ENCODE measurements at places on chromosomes 4 and X.

DNA sequence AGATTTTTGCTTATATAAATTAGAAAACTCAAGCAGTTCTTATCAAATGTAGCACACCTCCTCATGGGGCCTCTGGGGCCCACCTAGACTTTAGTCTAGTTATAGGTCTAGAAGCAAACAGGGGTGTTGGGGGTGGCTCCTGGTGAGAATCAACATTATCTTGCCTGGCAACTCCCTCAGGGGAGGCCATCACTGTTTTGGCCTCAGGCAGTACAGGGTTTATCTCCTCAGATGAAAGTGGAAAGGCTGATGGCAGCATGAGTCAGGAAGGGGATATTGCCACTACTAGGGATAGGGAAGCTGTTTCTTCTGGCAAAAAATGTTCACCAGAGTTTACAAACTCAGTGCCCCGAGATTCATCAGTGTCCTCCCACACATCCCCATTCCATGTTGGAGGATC is 232.4 kb upstream of the BMP3 start:
- no peak for DNase-seq

- no peak for DNase-seq
Observed at GRCh38 chr4:186158021-186158813, 33.1 kb upstream of the CYP4V2 start.

- no peak for DNase-seq
Observed at GRCh38 chr4:10083861-10084641, 32.5 kb downstream of the WDR1 start.

- no peak for DNase-seq
Observed at GRCh38 chrX:118855681-118856310, 32.2 kb downstream of the ZCCHC12 start.

DNA sequence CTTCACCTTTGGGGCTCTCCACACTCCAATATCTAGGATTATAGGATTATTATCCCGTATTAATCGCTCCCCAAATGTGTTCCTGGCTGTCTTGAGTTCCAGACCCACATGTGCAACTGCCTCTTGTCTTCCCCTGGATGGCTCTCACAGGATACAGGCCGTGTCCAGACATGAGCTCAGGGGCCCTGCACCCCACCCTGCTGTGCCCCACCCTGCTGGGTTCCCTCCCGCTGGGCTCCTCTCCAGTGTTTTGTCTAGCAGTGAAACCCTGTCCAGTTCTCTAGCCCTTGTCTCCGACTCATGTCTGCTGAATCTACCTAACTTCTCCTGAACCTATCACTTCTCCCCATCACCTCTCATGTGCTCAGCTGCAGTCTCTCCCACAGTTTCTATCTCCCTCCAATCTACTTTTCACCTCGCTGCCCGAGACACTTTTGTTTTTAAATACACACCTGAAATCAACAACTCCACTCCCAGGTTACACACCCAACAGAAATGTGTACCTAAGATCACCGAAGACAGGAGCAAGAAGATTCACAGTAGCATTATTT is 2.0 kb downstream of the RNF212 start:
- no peak for DNase-seq

GRCh38 chr4:19577097-19577496 is 674.6 kb upstream of the SLIT2 start:
- DNase-seq, result no peak

- no peak for DNase-seq
Observed at GRCh38 chrX:74405973-74406489, 15.3 kb upstream of the SLC16A2 start.

DNA sequence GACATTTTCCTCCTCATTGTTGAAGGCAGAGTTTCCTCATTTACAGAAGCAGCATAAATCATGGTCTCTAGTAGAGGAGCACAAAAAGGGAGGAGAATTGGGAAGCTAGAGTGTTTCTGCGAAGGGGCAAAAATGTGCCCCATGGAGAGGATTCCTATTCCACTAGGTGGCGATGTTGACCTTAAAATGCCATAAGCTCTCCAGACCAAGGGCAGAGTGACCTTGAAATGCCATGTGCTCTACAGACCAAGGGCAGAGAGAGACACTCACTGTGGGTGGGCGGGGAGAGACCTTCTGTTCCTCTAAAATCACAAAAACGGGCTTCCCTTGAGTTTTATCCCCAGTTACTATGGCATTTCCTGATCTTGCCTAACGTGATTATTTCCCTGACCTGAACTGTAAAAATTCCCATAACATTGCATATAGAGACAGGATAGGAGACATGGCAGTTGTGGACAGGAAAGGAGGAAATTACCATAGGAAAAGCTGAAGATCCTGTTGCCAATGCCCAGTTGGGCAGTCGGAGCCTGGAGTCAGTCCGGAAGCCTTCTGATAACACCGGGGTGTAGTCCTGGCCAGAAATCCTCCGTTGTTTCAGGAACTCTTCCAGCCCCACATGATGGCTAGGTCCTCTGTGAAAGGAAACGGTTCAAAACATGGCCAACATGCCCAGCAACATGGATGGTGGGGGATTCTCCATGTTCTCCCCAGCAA is 567.7 kb downstream of the MAGEB5 start:
- no peak for DNase-seq

DNA sequence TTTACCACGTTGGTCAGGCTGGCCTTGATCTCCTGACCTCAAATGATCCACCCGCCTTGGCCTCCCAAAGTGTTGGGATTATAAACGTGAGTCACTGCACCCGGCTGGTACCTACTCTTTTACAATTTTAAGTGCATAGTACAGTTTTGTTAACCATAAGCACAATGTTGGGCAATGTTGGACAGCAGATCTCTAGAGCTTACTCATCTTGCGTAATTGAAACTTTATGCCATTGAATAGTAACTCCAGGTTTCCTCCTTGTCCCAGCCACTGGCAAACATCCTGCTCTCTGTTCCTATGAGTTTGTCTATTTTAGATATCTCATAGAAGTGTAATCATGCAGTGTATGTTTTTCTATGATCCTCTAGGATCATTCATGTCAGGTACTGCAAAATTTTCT is 9.3 kb upstream of the CPE start:
- no peak for DNase-seq

GRCh38 chr4:138540056-138540800 is 298.1 kb upstream of the SLC7A11 start:
- DNase-seq, result no peak

GRCh38 chr4:90186229-90186628 is 59.0 kb downstream of the CCSER1 start:
- DNase-seq, result no peak

- no peak for DNase-seq
Observed at GRCh38 chrX:53511322-53511721, 77.2 kb upstream of the HSD17B10 start.

GRCh38 chrX:3811331-3812311 is 98.2 kb upstream of the PRKX start:
- DNase-seq, result peak; percentile 19

DNA sequence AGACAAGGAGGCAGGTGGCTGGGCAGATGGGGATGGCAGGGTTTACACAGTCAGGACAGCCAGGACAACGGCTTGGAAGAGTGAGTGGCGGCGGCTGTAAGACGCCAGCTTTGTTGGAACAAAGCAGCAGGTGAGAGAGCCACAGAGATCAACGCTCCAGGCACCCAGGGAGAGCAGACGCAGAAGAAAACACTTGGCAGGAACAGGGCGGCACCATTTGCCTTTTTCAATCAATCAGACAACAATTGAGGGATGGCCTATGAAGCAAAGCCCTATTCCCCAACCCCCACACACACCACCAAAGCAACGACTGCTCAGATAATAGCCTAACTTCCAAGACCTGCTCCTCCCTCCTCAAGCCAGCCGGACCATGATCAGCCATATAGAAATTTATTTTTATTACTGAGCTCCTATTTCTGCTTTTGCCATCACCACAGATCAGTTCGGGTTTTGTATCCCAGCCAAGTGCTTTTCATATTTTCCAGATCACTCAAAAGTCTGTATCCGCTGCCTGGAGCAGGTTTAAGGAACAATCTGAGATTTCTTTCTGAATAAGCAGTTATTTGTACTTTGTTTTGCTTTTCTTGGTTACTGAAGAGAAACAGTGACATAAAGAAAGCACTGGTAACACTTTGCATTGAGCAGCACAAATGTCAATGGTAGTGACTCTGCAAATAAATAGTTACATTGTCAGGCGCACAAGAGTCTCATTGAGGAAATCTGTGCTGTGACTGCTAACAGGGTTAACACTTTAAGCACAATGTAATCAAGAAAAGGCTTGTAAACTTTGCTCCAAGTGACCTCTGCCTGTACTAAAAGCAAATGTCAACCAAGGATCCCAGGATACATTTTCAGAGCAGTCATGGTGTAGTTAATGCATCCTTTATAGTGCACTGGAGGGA is 81.8 kb upstream of the RBPJ start:
- DNase-seq, result no peak

DNA sequence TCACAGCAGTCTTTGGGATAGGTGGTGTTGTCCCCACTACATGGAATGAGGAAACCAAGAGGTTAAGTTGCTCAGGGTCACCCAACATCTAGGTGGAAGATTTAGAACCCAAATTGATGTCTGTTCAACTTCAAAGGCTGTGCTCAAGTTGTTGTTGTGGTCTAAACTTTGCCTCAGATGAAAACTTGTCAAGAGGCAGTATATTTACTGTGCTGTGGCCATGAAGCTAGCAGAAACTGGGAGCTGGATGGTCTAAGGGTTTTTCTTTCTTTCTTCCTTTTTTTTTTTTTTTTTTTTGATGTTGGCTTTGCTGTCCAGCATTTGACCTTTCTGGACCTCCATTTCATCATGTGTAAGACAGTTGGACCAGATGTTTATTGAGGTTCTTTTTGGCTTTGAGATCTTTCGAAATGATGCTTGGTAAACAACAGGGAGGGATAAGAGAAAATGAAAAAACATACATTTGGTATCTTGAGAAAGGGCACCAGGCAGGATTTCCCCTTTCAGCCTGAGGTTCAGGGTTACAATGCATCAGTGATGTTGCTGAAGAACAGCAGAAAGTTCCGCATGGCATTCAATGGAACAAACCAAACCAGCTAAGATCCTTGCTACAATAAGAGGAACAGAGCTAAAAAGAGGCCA is 166.2 kb upstream of the RPS6KA3 start:
- DNase-seq, result no peak

GRCh38 chr4:145887241-145887991 is 51.2 kb downstream of the ZNF827 start:
- DNase-seq, result no peak

- DNase-seq, result no peak
Observed at GRCh38 chr4:117156806-117157205, 71.4 kb upstream of the TRAM1L1 start.

DNA sequence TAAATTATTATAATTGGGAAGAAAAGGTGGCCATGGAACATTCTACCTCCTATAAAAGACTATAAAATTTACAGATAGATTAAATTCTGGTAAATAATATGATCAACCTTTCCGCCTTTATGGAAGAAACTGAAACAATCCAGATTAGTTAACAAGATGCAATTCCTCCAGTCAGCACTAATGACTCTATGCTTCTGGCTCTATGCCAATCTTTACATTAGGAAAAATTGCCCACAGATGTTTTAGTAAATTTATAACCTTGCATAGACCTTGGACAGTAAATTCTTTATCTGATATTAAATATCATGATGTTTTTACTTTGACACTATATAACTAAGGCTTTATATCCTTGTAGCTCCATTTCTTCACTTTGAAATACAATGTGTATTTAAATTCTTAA is 2302.5 kb downstream of the ARAP2 start:
- DNase-seq, result no peak

DNA sequence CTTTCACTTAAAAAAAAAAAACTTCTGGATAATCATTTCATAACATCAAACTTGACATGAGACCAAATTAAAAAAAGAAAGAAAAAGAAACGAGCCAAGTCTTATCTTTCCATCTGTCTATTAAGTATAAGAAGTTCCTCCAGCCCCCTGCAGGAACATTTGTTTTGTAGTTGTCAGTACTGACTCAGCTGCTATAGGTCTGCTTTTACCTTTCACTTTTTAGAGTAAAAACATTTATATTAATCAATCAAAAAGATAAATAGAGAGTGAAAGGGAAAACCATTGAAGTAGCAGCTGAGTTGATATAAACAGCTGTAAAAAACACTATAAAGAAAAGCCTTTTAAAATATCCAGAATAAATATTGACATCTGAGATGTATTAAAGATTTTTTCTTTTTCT is 46.1 kb downstream of the CCDC158 start:
- DNase-seq, result no peak

DNA sequence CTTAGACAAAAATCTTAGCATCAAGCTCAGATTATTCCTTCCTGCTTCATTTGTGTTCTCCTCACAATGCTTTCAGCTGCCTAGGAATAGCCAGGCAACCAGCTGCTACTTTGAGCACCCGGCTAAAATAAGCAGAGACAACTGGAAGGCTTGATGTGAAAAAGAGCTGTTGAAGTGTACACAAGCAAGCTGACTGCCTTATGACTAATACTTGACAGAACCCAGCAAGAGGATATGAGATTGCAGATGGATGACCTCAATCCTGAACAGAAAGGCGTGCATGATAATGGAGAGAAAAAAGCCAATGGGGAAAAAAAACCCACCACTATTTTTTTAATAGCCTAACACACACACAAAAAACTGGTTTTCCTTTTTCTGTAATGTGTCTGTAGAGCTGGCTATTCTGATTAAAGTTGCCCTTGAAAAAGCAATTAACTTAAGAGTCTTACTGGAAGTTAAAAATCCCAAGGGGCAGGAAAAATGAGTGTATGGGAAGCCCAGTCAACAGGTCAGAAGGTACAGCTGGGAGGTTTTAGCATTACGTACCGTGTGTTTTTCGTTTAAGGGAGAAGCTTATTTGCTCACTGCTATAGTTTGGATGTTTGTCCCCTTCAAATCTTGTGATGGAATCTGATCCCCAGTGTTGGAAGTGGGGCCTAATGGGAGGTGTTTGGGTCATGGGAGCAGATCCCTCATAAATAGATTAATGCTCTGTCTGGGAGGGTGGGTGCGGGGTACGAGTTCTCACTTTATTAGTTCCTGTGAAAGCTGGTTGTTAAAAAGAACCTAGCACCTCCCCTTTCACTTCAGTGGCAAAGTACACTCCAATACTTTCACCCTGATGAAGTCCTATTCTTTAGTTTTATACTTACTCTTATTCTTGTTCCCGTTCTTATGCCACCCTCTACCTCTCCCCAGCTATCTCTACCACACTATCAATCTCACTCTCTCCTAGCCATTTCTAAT is 37.1 kb upstream of the HERC6 start:
- peak; percentile 7 for DNase-seq

- DNase-seq, result no peak
Observed at GRCh38 chr4:109947918-109948317, 35.2 kb downstream of the EGF start.

DNA sequence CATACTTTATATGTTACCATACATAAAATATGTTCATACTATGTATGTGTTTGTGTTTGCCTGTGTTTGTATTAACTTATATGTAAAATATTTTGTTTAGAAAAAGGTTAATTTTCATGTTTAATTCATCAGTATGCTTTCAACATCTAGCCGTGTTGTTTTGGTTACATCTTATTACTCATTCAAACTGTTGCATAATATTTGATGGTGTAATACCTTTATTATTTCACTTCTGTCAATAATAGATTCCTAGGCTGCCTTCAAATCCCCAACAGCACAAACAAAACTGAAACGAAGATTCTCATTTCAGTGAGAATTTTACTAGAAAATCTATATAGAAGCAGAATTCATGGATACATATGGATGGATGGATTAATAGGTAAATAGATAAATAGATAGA is 462.3 kb upstream of the ADGRL3 start:
- DNase-seq, result no peak
